ENCODE measurements at places on chromosomes 2 and 18.
A peak's percentile ranks its signal among the peaks of the same experiment; 100 is the strongest.

GRCh38 chr18:36411745-36412168, 114.2 kb downstream of the FHOD3 start:
- DNase-seq = no peak

DNA sequence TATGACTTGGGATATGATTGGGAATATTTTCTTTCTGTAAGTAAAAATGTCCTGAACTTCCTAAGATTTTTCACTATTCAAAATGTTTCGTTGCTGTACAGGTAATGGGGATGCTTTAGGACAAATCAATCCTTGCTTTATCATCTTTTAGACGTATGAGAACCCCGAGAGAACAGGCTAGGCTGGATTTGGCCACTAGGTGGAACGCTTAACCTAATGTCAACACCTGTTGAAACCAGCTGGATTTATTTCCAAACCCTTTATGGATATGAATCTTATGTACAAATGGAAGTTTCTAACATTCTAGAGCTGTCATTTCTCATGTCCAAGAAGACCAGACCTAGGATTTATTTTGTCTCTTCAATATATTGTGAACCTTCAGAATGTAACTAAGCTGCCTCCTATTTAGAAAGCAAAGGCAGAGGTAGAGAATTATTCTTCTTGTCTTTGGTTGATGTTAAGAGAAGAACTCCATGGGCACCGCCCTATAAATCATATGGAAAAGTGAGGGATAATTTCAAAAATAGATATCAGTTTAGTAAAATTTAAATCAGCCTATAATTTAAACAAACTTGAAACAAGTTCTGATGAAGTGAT, 96.7 kb downstream of the PMAIP1 start:
- DNase-seq = no peak

DNA sequence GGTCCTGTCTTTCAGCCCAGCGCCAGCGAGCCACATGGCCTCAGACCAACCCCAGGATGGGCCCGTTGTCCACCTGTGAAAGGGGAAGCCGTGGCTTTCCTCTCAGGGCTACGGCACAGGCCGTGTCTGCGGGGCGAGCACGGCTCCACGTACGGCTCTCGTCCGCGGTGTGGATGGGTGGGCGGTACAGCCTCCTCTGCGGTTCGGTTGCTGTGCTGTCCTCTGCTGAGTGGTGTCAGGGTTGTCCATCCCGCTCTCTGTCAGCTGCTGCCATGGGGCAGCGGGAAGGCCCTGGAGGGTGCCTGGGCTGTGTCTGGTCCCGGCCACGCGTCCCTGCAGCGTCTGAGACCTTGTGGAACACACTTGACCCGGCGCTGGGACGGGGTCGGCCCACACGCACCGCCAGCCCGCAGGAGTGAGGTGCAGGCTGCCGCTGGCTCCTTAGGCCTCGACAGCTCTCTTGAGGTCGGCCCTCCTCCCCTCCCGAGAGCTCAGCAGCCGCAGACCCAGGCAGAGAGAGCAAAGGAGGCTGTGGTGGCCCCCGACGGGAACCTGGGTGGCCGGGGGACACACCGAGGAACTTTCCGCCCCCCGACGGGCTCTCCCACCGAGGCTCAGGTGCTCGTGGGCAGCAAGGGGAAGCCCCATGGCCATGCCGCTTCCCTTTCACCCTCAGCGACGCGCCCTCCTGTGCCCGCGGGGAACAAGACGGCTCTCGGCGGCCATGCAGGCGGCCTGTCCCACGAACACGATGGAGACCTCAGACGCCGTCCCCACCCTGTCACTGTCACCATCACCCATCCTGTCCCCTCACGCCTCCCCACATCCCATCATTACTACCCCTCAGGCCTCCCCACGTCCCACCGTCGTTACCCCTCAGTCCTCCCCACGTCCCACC, 128.7 kb downstream of the NFATC1 start:
- peak; percentile 57 for DNase-seq

DNA sequence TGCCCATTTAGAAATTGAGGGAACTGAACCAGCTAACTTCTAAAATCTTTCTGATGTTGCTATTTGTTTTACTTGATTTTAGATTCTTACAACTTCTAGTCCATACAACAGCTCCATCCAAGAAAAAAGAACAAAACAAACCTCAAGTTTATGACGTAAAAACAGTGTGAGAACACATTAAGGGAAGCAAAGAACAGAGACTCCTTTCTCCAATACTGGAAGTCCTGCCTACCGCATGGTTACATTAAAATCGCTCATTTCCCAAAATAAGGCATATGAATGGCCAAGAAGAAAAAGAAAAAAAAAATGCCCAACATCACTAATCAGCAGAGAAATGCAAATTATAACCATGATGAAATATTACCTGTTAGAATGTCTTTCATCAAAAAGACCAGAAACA, 110.0 kb downstream of the TRIB2 start:
- DNase-seq = no peak

GRCh38 chr2:102291319-102292075, 19.9 kb upstream of the IL1RL1 start:
- DNase-seq = no peak

- DNase-seq = no peak
These were observed 35.7 kb downstream of the MRPS9 start for GRCh38 chr2:105073591-105073990.

- DNase-seq = no peak
These were observed 160.3 kb upstream of the COL3A1 start for GRCh38 chr2:188813857-188814256.

GRCh38 chr2:6922201-6922656, 5.0 kb downstream of the RNF144A start:
- no peak for DNase-seq

GRCh38 chr2:57669570-57669969, 377.0 kb upstream of the VRK2 start:
- DNase-seq = no peak

- DNase-seq = no peak
These were observed 52.7 kb downstream of the AGFG1 start for GRCh38 chr2:227524665-227525064.

- DNase-seq = no peak
These were observed 27.8 kb downstream of the ANO7 start for GRCh38 chr2:241216211-241216761.

GRCh38 chr18:57906852-57907251, 103.7 kb upstream of the ATP8B1 start:
- DNase-seq = no peak

- DNase-seq = no peak
These were observed at the start of gene C2orf92 for GRCh38 chr2:97669448-97669847. Gene C2orf92 (plus strand): TSS chr2:97669713. CDS start chr2:97669789, 76 bp downstream.

GRCh38 chr2:184598316-184599053, at the start of gene ZNF804A:
Gene ZNF804A (plus strand): TSS chr2:184598529. CDS start chr2:184598960, 431 bp downstream.
- no peak for DNase-seq

DNA sequence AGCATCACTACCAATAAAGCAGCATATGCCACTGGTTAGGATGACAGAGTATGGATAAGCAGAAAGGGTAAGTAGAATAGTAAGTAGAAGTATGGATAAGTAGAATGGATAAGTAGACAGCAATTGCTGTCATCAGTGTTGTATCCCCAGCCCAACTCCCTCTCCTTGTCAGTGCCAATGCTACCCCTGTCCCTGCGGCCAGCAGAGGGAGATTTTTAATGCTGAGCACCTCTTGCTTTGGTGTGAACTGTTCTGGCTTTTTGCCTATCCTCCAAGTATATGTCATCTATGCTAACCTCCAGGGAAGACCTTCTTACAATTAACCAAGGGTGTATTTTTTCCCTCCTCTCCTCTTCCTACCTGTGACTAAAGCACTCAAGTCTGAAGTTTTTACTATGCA, 136.7 kb upstream of the SPHKAP start:
- no peak for DNase-seq

DNA sequence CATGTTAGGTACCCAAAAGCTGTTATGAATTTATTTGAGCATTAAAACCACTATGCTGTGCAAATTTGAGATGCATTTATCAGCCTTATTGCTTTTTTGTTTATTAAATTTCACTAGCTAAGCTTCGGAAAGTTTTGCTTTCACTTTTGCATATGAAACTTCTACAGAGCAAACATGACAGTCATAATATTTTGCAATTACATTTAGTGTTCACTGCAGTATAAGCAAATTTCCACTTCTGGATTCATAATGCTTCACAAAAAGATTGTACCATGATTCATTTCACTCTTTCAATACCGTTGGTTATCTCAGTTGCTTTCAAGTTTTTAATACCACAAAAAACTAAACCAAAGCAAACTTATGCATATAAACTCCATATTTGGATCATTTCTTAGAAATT, 228.7 kb upstream of the SLC8A1 start:
- no peak for DNase-seq

GRCh38 chr18:70578480-70578879, 289.6 kb downstream of the SOCS6 start:
- DNase-seq = no peak

- no peak for DNase-seq
These were observed 242.2 kb downstream of the ZNF516 start for GRCh38 chr18:76252880-76253279.

GRCh38 chr2:19687017-19687659, 214.6 kb downstream of the TTC32 start:
- no peak for DNase-seq

- no peak for DNase-seq
These were observed 46.4 kb upstream of the REEP1 start for GRCh38 chr2:86383844-86384243.

GRCh38 chr2:228545748-228546145, 364.3 kb upstream of the SPHKAP start:
- DNase-seq = no peak

- no peak for DNase-seq
These were observed 175.4 kb upstream of the SIX2 start for GRCh38 chr2:45184606-45185005.

DNA sequence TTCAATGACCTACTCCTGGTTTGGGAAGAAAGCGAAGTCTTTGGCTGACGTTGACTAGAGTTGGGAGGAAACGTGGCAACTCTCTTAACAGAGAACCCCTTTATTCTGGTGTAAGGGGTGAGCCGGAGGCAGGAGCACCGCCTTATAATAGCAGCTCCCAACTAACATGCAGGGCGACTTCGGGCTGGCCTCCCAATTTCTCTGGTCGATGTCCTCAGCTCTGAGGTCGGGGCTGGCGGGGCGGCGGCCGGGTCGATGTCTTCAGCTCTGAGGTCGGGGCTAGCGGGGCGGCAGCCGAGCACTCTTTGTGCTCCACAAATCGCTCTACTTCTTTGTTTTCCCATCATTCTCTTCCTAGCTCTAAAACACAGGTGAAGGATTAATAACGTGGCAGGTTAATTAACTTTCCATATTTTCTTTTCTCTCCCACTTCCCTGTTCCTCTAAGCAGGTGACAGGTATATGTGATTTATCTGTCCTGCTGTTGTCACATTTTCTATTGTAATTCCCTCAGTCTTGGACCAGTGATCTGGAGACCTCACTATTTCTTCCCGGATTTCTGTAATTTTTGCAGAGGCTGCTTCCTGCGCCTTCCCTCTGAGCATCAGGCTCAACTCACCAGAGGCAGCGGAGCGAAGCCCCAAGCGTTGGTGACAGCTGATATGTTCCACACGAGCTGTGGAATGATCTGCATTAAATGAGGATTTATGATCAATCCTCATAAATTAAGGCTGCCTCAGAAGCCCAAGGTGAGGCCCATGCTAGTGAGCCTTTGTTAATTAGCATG, 64.3 kb downstream of the ACKR3 start:
- DNase-seq = no peak

- no peak for DNase-seq
These were observed 576.0 kb downstream of the ARHGAP15 start for GRCh38 chr2:143705108-143705707.

- no peak for DNase-seq
These were observed 144.1 kb upstream of the SETBP1 start for GRCh38 chr18:44536619-44537018.

DNA sequence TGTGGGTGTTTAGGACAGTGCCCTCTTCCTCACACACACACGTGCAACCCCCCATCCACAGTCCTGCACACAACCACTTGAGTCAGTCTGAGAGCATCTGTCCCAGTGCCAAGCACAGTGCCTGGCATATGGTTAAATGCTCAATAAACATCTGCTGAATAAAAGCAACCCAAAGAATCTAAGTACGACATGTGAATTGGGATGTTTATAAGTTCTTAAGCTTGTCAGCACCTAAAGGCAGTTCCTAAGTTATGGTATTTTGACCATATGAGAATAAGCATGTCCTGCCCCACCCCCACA, 37.8 kb downstream of the CAPN13 start:
- no peak for DNase-seq

Measured in central memory CD4-positive, alpha-beta T cell (primary cell).